HT1080 (cell line): ENCODE measurements at places on chromosomes 7 and 10. TPM values are rescaled to one million over a fixed set of nuclear protein-coding genes. Genes with fewer than 3 reads are reported as not detected.

- DNase-seq = no peak
Measured at GRCh38 chr10:79353000-79353406, 5.7 kb downstream of the PPIF start.

GRCh38 chr10:70544431-70545340 is 57.9 kb downstream of the PRF1 start:
- no peak for DNase-seq

DNA sequence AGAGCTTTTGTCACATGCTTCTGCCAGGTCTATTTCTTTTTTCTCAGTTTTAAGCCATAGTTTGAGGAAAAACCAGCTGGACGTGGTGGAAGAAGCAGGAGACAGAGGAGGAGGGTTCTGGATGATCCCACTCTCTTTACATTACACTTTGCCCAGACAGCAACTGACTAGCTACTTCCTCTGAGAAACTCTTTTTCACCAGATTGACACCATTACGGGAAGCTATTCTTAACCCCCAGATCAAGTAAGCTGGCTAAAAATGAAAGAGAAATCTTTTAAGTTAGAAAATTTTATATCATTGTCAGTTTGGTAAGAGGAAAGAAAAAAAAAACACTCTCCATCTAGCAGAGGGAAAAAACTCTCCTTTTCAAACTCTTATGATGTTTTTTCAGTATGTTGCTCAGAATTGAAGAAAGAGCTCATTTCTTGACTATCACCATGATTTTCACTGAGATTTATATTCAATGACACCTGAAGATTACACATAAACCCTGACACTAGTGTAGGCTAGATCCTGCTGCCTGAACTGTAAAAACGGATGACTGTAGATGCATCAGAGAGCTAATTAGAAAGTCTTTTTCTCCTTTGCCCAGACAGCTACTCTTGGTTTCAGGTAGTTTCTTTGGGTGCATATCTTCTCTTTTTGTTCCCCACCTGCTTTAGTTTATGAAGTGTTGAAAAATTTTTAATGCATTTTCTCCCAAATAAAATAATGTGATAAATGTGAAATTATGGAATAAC is 203.1 kb downstream of the TFEC start:
- no peak for DNase-seq

GRCh38 chr10:30396293-30396692 is 37.7 kb upstream of the MAP3K8 start:
- no peak for DNase-seq

DNA sequence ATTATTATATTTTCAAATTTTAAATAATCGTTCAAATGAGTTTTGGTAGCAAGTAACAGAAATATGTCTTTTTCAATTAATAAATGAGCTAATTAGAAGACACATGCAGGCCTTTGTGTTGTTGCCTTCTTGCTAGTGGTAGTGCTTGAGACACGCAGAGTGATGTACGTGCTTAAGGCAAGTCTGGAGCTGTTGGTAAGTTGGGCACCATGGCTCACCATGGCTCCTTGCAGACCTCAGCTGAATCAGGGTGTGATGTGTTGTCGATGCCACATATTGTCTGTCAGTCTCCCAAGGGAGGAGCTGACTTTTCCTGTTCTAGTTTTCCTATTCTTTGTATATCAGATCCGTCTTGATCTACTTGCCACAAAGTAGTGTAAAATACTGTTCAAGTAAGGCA is 8.3 kb downstream of the CDK14 start:
- DNase-seq = no peak

- no peak for DNase-seq
Measured at GRCh38 chr7:47093320-47094234, 488.3 kb downstream of the TNS3 start.

- DNase-seq = peak; percentile 32
Measured at GRCh38 chr10:11189582-11190376, 172.1 kb downstream of the CELF2 start.

DNA sequence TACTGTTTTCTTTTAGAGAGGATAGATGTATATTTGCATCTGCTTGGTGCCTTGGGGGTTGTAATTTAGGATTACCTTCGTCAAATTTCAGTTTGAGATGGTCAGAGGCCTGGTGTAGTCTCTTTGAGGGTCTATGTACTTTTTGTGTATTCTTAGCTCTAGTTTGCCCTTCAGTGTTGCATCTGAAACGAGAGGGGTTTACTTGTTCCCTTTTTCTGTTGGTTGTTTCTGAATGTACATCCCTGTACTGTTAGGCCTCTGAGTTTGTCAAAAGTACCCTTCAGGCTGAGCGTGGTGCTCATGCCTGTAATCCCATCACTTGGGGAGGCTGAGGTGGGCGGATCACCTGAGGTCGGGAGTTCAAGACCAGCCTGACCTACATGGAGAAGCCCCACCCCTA is 60.0 kb downstream of the MLLT10 start:
- no peak for DNase-seq

GRCh38 chr7:51012569-51013217 is 230.0 kb upstream of the GRB10 start:
- DNase-seq = no peak

GRCh38 chr7:40047661-40048060 is 86.8 kb downstream of the MPLKIP start:
- no peak for DNase-seq

DNA sequence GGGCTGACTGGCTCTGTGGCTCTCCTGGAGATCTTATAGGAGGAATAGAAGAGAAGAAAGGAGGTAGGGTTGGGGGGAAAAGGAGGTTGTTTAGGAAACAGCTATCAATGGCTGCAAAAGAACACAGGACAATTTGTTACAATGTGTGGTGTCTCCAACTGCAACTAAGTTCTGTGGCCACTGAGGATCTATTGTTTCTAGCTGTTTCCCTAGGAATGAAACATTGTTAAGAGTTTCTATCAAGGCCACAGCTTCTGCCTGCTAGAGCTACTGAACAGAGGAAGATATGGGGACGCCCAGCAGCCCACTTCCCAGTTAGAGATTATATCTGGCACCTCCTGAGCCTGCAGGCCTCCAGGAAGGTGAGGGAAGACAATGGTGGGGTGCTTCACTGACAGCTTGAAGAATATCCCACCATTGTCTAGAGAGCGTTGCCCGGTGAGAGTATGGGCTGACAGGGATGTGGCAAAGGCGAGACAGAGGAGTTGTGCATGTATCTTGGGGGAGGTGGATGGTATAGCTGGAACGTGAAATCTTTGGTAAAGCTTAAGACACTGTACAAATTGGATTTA is 4.0 kb downstream of the SCD start:
- no peak for DNase-seq

DNA sequence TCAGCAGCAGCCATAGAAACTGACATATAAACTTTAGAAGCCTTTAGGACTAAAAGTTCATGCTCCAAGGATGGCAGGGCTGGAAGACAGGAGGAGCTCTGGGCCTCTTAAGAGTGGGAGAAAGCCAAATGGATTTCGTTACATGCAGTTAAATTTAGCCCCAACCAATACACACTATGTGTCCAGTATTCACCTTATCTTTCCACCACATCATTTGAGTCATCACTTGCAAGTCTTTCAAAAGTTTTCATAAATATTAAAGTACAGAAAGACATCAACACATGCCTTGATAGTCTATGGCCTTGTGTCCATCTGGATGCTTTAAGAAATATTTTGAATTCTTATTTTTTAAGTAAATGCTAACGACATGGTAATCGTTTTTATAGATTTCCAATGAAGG is 392.4 kb upstream of the LRRN3 start:
- DNase-seq = no peak

DNA sequence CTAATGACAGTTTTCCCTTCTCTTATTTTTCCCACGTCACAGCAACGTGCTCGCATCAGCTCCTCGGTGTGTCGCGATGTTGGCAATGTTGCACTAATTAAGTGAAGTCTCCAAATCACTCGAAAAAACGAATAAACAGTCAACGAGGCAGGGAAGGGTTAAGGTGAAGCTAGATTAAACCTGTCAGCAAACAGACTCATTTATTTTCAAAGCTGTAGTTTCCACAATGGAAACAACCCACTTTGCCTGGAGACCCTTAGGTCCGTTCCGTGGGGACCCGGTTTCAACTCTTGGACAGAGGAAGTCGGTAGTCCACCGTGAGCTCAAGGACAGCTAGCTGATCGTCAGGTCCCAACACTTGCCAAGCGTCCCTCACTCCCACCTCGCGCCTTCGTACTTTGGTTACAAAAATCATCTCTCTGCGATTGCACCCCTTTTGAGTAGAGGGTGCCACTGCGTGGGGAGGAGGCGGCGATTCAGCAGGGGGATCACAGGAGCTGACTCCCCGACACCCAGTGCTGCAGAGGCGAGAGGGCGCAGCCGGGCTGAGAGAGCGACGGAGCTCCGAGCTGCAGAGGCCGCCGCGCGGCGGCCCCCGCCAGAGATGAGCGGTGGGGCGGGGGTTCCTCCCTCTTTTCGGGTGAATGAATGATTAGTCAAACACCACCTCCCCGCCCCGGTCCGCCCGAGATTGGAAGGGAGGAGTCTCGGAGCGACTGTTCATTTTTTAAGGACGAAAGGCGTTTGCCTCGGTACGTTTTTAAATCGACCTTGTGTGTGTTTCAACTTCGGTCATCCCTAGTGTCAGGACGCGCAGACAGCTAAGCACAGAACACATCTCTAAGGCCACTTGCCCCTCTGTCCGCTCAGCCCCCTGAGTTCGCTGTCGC is 1.3 kb upstream of the BMPER start:
- no peak for DNase-seq

GRCh38 chr10:133251388-133252222 is 13.9 kb downstream of the VENTX start:
- no peak for DNase-seq

- DNase-seq = no peak
Measured at GRCh38 chr7:27890205-27890849, 150.4 kb downstream of the TAX1BP1 start.

DNA sequence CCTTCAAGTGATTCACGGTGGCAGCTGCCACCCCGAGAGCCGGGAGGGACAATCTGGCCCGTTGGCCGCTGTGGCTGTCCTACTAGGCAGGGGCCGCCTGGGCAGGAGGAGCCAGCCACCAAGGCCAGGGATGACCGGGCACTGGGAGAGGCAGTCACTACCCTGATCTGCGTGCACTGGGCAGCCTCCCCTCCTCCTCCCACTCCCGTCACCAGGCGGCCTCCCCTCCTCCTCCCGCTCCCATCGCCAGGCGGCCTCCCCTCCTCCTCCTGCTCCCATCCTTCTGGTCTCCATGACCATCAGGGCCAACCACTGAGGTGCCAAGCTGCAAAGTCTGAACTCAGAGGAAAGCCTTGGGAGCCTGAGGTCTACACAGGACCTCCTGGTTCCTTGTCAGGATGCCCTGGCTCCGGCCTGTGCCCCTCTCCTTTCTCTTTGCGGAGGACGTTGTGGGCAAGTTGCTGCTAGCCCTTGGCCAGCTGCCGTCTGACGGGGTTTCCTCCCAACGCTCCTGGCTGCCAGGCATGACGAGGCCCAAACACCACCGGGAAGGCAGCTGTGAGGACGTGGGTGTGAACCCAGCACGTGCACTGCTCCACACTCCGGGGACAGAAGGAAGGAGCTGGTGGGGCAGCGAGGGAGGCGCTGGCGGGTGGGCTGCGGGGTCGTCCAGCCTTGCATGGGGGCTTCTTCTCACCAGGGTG is 131.1 kb downstream of the WDR37 start:
- DNase-seq = no peak

DNA sequence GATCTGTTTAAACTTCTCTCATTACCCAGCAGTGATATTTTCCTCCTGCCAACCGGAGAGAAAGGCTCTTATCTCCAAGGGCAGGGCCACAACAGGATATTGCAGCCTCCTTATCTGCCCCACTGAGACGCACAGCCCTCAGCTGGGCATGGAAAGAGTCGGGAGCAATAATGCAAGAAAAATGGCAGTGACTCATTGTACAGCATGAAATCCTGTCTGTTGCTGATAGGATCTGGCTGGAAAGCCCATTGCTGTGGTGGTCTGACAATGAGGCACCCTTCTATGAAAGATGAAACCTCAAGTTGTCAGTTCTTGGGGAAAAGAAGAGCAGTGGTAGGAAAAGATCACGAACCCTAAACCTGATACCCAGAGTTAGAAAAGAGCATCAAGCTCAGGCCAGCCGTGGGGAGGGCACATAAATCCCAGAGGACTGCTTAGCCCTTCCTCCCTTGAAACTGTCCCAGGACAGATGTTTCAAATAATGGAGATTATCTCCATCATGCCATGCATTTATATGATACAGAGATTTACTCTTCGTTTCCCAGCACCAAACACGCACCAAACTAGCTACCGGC is 47.0 kb upstream of the FIGNL1 start:
- peak; percentile 24 for DNase-seq

DNA sequence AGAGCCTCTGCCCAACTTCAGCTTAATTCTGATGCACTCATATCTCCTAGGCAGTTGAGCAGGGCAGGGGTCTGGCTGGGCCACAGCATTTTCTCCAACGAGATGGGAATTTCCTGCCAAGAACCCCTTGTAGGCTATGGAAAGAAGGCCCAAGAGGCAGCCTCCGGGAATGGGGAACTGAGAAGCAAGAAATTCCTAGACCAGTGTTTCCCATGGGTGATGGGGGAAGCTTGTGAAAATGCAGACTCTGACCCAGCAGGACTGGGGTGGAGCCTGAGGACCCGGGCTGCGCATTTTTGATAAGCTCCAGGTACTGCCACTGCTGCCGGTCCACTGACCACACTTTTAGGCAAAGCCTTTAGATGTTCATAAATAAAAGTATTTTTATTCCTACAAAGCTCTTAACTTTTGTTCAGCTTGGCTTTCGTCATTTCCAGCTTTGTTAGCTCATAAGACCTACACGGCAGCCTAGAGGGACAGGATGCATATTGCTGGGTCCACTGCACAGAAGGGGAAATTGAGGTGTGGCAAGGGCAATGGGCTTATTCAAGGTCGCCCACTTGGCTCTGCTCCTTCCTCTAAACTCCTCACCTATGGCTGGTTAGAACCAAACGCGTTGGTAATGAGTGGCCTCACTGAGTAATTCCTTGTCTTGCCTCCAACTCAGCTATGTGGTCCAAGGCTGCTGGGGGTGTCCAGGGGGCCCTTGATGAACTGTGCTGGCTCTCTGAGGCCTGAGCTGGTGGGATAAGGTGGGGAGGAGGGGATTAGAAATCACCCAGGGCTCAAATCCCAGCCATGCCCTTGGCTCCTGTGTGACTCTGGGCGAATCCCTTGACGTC is 29.5 kb downstream of the ZCCHC24 start:
- DNase-seq = no peak

GRCh38 chr7:18087687-18088078 is 60.0 kb upstream of the PRPS1L1 start:
- no peak for DNase-seq

DNA sequence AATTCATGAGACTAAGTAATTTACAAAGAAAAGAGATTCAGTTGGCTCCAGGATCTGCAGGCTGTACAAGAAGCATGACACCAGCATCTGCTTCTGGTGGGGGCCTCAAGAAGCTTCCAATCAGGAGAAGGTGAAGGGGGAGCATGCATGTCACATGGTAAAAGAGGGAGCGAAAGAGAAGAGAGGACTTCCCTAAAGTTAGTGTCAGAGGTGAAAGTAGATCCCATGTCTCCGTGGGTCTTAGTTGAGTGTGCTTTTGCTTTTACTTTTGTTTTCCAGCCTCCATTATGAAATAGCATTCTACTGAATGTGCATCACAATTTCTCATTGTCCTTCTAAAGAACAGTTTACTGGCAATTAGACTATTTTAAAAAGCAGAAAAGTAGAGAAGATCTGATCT is 213.6 kb upstream of the FZD1 start:
- DNase-seq = no peak

Gene GTF2IRD1
- 10.5 and 14.0 TPM in 2 replicates for total RNA-seq

Gene SMO
- total RNA-seq = 15.8 and 16.1 TPM in 2 replicates

Gene CYP2C9
- total RNA-seq = not detected in 2 replicates

Gene LIPF
- not detected in 2 replicates for total RNA-seq

Gene RPS24
- total RNA-seq = 3,014 and 3,294 TPM in 2 replicates
